ENCODE measurements at places on chromosomes 13 and 19.
A peak's percentile ranks its signal among the peaks of the same experiment; 100 is the strongest.

GRCh38 chr19:30046522-30046921 lies 104.5 kb downstream of the URI1 start:
- DNase-seq: no peak

GRCh38 chr13:44565881-44566280 lies 10.2 kb downstream of the TSC22D1 start:
- DNase-seq: no peak

- no peak for DNase-seq
These were observed 353.8 kb downstream of the DNAJC15 start for GRCh38 chr13:43377149-43377548.

GRCh38 chr19:19464339-19465098 lies 50.8 kb downstream of the TSSK6 start:
- DNase-seq: no peak

GRCh38 chr13:99406799-99407201 lies 94.5 kb upstream of the TM9SF2 start:
- DNase-seq: no peak

DNA sequence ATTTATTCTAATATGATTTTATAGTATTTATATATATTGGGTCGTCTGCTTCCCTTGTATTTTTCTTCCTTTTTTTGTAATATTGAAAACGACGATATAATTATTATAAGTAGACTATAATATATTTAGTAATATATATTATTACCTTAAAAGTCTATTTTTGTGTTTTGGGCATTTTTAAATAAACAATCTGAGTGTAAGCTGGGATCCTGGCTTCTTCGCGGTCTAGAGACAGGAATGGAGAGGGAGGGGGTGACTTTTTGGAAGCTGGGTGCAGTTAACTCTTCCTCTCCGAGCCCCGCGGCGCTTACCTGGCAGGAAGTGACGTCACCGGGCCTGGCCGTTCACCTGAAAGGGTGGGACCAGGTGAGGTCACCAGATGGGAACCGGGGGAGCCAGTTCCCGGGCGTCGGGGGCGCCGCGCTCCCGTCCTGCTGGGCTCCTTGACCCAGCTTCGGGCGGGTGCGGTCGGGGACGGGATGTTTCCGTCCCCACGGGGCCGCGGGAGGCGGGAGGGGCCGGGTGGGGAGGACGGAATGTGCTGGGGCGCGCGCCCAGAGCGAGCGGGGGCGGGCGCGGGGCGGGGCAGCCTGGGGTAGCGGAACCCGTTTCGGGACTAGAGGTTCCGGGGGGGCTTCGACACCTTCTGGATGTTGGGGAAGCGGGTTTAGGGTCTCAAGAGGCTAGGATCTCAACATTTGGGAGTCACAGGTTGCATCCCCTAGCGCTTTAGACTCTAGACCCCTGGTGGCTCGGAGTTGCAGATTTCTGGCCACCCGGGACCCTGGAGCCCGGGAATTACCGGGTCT lies 2.8 kb downstream of the ZFP36 start:
- DNase-seq: peak; percentile 76

GRCh38 chr19:48565090-48565489 lies 13.1 kb downstream of the SULT2B1 start:
- no peak for DNase-seq

GRCh38 chr13:105353654-105354053 lies 1181.8 kb downstream of the EFNB2 start:
- DNase-seq: no peak

DNA sequence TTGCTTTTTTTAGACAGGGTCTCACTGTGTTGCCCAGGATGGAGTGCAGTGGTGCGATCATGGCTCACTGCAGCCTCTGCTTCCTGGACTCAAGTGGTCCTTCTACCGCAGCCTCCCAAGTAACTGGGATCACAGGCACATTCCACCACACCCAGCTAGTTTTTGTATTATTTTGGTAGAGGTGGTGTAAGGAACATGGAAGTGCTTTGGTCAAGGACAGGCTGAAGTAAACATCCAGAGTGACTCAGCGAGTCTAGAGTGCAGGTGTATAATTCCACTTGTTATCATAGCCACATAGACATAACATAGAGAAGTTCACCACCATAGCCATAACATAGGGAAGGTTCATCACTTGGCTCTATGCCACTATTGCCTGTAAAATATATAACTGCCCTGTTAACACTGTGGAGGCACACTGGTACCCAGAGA lies 98.6 kb downstream of the RBM26 start:
- no peak for DNase-seq

DNA sequence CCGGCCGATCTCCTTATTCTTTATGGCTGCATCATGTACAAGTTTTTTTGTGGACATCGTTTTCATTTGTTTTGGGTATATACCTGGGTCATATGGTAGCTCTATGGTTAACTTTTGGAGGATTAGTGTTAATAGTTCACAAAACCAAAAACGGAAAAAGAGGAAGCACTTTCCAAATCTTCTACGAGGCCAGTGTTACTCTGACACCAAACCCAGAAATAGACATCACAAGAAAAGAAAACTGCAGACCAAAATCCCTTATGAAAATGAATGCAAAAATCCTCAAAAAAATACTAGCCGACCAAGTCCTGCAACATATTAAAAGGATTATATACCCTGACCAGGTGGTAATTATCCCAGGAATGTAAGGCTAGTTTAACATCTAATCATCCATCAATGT lies 29.8 kb downstream of the ADGRE2 start:
- no peak for DNase-seq

GRCh38 chr13:20901668-20902437 lies 693 bp downstream of the XPO4 start:
- DNase-seq: peak; percentile 51

DNA sequence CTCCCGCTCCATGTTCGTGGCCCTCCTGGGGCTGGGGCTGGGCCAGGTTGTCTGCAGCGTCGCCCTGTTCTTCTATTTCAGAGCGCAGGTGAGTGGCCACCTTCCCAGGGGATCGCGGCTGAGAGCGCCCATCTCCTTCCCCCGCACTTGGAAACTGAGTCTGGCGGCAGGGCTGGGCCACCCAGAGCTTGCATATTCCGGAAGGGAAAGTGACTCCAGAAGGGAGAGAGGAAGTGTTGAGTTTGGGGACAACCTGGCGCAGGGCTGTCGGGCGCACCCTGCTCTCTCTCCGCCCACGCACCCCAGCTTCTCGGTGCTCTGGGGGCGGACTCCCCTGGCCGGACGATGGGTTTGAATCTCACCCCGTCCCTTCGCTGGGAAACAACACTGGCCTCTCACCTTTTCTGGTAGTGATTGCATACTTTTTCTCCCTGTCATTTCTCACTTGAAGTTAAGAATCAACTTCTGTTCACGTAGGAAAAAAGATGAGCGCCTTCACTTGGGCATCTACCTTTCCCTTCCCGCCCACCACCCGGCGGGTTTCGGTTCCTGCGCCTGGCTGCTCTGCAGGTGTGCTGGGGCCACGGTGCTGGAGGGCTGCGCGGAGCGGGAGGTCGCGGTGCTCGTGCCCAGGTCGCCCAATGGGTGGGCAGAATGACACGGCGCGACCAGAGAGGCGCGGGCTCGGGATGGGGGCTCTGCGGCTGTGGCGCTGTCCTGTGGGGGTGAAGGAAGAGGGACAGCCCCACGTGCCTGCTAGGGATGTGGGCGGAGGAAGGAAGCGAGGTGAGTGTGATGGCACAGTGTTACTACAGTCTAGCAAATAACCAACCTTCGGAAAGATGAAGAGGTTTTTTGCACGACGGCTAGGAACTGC lies 721 bp downstream of the TNFSF11 start:
- DNase-seq: peak; percentile 50

- no peak for DNase-seq
These were observed 20.5 kb downstream of the VASP start for GRCh38 chr19:45527731-45528130.
